Tibial nerve (tissue), 4 donors: ENCODE measurements at places on chromosomes 1 and 21. TPM values are rescaled to one million over a fixed set of nuclear protein-coding genes. Genes with fewer than 3 reads are reported as not detected.

DNA sequence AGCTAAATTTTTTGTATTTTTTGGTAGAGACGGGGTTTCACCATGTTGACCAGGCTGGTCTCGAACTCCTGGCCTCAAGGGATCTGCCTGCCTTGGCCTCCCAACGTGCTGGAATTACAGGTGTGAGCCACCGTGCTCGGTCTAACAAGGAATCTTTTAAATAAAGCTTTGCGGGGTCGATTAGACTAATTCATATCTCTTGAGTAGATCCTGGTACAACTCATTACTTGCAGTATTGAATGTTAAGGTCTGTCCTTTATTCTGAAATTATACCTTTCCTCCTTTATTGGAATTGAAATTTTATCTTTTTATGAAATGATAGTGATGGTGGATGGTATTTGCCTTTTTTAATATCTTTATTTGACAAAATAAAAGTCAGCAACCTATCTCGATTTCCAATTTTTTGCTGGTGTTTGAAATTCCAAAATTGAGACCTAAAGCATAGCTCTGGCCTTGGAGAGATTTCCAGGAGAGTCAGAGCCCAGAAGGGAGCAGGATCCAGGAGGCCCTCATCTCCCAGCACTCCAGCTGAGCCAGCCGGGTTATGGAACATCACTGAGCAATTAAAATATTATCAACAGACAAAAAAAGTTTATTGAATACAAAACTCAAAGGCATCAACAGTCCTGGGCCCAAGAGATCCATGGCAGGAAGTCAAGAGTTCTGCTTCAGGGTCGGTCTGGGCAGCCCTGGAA lies 4.7 kb downstream of the S100A2 start:
- no peak for DNase-seq

GRCh38 chr1:101316256-101316655 lies 79.4 kb downstream of the S1PR1 start:
- DNase-seq: no peak

DNA sequence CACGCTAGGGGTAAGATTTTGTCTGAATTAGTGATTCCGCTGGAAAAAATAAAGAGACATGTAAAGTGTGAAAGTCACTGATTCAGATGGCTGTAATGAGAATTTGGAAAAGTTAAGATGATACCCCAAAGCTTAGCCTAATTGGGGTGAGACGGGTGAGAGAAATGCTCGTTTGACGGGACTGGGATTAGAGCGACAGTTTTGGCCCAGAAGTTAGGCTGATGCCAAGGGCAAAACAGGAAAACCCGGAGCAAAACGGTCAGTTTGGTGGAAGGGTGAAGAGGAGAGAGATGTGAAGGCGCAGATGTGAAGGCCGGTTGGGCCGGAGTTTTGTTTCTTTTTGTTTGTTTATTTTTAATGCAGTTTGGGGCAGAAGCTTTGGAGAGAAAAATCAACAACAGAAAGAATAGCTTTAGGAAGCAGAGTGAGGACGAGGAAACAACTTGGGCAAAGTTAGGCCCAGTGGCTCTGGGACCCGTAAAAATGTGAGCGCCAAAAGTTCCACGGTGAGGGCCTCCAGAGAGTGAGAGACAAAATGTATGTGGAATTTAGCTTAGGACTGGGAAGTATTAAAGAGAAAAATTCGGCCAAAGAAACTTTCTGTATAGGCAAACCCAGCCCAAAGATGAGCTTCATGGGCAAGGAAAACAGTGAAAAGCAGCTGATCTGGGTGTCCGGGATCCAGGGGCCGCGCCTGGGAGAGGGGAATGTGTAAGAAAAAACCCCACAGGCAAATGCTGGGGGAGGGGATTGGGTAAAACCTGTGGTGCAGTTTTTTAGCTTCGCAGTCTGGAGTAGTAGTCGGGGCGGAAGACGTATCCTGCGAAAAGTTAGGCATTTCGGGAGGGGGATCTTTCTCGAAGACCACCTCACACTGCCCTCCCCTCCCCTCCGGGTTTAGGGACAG lies 1.2 kb downstream of the DMRTA2 start:
- no peak for DNase-seq

- no peak for DNase-seq
Observed at GRCh38 chr1:71228241-71228640, 147.4 kb upstream of the ZRANB2 start.

DNA sequence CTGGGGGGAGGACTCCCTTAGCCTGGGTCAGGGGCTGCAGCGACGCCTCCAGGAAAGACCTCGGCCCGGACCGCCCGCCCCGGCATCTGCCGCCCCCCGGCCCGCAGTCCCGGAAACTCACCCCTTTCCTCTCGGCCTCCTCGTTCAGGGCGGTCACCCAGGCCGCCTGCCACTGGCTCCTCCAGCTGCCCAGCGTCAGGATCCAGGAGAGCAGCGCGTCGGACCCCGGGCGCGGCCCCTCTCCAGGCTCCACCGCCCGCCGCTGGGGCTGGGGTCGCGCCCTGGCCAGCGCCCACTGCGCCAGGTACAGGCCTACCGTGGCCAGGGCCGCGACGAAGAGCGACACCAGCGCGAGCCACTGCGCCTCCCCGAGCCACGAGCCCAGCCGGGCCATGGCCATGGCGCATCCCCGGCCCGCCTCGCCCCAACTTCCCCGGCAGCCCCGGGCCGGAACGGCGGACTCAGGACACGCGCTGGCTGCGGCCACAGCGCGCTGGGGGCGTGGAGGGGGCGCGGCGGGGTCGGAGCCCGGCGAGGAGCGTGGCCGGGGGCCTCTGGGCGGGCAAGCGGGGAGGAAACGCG lies 478 bp downstream of the C2CD2 start:
- no peak for DNase-seq

Gene CBS
- total RNA-seq: 149 TPM
